Activated CD4-positive, alpha-beta T cell treated with anti-CD3 and anti-CD28 coated beads for 24 hours (primary cell): ENCODE measurements at places on chromosomes 13 and 19.

GRCh38 chr13:46743191-46743590 is 53.8 kb downstream of the ESD start:
- no peak for DNase-seq

DNA sequence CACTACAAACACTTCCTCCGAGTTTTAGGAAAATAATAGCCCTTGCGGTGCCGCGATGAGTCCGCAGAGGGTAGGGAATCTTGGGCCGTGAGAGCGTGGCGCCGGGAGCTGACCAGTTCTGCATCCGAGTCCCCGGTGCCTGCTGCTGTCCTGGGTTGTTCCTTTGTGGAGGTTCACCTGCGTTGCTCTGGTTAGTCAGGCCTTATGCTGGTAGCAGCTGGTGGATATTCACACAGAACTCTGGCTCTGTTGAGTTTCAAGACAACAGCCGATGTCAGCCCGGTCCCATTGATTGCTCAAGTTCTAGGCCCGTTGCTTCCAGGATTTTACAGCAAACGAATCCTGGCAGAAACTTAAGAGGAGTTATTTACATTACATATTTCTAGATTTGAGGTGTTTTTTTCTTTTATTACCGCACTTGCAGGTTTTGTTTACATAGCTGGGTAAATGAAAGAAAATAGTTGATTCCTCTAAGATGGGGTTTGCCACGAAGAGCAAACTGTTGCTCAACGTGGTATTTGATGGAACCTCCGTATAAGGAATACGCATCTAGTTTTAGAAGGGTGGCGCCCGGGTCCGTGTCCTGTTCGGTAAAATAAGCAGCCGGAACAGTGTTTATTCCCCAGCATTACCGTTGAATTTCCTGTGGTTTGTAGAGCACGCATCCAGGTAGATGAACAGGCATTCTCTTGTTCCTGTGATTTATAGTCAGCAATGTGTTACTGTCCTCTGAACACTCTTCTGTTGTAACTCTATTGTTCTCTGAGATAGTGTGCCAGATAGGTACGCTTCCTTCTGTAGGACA is 1.3 kb downstream of the CLDN10 start:
- DNase-seq, result no peak

- DNase-seq, result no peak
Measured at GRCh38 chr19:49879243-49879963, 1.9 kb downstream of the TBC1D17 start.

DNA sequence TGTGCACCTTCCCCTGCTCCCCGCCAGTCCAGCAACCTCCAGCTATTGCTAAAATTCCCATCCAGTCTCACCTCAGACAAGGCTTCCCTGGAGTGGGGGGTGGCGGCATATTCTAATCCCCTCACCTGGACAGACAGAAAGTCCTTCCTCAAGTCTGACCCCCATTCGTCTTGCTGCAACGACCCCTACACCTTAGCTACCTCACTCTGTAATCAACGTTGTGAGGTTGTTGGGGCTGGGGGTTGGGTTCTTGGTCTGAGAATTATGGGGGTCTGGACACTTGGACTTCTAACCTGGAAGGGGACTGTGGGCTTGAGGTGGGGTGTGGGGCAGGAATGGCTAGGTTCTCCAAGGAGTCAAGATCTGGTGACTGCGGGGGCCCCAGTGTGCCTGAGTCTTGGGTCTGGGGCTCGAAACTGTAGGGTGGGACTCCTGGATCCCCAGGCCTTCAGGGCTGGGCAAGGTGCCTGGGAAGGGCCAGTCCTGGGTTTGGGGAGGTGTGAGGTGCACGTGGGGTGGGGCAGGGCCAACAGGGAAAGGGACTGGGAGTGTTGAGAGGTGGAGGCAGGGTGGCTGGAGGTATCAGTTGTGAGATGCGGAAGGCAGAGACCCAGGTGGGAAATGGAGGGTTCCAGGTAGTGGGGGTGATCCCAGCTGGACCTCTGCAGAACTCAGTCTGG is 1.3 kb downstream of the FOXA3 start:
- no peak for DNase-seq

DNA sequence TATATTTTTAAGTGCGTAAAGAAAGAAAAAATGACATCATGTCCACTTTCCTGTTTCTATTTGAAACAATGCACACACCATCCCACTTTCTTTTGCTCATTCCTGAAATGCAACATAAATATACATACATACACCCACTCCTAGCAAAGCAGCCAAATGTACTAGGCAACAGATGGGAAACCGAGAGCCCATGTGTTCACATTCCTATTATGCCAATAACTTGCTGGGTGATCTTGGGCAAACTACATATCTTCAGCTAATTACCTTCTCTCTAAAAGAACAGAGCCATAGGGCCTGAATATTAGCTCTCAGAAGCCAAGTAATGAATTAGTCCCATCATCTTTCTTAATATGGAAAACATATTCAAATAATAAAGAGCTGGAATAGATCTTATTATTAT is 610.6 kb upstream of the ATXN8OS start:
- no peak for DNase-seq

- no peak for DNase-seq
Measured at GRCh38 chr13:20035130-20035529, 76.6 kb downstream of the ZMYM2 start.

- no peak for DNase-seq
Measured at GRCh38 chr13:113106711-113107351, 1.2 kb downstream of the F7 start.

GRCh38 chr19:40355975-40356680 is 7.6 kb downstream of the PLD3 start:
- no peak for DNase-seq

DNA sequence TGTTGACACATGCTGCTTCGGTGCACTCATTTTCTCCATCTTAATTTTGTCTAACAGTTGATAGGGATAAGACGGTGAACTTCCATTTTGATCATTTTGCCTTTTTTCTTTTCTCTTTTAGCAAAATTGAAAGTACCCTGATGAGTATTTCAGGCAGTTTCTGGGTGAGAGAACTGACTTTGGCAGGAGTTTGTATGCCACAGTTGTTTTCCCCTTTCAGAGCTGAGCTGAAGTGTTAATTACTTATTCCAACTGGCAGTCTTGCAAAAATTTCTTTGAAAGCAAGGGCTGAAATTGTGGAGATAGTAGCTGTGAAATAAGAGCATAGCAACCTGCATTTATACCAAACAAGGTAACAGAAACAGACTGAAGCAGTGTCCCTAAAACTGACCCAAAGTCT is 180.2 kb downstream of the SLITRK5 start:
- DNase-seq, result no peak
